ENCODE measurements at places on chromosomes 6 and 20.
A peak's percentile ranks its signal among the peaks of the same experiment; 100 is the strongest.

- DNase-seq = no peak
Observed at GRCh38 chr6:21138336-21139069, 455.0 kb upstream of the SOX4 start.

DNA sequence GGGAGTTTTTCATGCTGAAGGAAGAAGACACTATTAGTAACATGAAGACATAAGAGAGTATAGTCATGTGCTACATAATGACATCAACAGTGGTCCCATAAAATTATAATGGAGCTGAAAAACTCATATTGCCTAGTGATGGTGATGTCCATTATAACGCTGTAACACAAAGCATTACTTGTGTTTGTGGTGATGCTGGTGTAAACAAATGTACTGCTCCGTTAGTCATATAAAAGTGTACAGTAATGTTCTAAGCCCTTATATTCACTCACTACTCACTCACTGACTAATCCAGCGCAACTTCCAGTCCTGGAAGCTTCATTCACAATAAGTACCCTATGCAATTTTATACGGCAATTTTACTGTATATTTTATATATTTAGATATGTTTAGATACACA lies 26.8 kb upstream of the ASF1A start:
- DNase-seq = no peak

GRCh38 chr6:14210077-14210476 lies 92.5 kb downstream of the CD83 start:
- DNase-seq = no peak

GRCh38 chr6:117440706-117441525 lies 15.2 kb upstream of the ROS1 start:
- no peak for DNase-seq

- DNase-seq = no peak
Observed at GRCh38 chr20:20286061-20286460, 81.8 kb upstream of the INSM1 start.

DNA sequence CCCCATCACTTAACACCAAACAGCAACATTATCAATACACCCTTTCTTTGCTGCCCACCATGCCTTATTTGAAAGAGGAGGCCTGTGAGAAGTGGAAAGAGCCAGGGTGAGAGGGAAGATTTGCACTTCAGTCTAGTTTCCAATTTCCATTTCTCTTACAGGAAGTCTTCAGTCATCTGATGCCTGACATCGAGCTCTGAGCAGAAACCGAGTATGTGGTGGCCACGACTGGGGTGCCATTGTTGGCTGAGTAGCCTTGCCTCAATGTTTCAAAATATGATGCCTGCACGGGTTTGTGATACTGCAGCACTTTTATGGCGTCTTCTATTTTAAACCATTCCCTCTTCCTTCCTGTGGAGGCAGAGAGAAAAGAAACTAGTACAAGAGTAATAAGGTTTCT lies 39.8 kb upstream of the SMIM29 start:
- no peak for DNase-seq

GRCh38 chr6:16927205-16927604 lies 165.9 kb upstream of the ATXN1 start:
- DNase-seq = no peak

DNA sequence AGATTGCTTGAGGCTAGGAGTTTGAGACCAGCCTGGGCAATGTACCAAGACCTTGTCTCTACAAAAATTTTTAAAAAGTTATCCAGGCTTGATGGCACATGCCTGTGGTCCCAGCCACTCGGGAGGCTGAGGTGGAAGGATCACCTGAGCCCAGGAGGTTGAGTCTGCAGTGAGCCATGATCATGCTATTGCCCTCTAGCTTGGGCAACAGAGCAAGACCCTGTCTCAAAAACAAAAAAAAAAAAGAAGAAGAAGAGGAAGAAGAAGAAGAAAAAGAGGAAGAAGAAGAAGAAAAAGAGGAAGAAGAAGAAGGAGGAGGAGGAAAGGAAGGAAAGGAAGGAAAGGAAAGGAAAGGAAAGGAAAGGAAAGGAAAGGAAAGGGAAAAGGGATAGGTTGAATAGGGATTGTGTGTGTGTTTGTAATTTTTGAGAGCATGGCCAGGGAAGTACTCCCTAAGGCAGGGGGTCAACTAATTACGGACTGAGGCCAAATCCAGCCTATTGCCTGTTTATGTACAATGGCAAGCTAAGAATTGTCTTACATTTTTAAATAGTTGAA lies 43.0 kb upstream of the ZNF217 start:
- DNase-seq = no peak

- no peak for DNase-seq
Observed at GRCh38 chr6:30700340-30700739, 9.6 kb upstream of the NRM start.

DNA sequence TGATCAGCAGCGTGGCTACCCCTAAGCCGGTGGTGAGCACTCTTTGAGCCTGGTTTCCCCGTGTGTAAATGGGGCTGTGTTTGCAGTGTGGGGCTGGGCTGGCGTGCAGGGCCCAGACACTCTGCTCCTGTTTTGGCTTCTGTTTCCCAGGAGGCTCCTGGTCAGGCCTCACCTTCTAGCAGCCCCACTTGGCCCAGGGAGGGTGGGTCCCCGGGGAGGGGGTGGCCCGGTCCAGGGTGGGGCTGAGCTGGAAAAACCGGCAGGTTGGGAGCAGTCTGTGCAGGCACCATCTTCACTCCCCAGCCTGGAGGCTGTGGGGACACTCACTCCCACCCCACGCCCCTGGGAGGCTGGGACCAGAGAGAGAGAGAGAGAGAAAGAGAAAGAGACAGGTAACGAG lies 25.3 kb downstream of the CEBPB start:
- no peak for DNase-seq

DNA sequence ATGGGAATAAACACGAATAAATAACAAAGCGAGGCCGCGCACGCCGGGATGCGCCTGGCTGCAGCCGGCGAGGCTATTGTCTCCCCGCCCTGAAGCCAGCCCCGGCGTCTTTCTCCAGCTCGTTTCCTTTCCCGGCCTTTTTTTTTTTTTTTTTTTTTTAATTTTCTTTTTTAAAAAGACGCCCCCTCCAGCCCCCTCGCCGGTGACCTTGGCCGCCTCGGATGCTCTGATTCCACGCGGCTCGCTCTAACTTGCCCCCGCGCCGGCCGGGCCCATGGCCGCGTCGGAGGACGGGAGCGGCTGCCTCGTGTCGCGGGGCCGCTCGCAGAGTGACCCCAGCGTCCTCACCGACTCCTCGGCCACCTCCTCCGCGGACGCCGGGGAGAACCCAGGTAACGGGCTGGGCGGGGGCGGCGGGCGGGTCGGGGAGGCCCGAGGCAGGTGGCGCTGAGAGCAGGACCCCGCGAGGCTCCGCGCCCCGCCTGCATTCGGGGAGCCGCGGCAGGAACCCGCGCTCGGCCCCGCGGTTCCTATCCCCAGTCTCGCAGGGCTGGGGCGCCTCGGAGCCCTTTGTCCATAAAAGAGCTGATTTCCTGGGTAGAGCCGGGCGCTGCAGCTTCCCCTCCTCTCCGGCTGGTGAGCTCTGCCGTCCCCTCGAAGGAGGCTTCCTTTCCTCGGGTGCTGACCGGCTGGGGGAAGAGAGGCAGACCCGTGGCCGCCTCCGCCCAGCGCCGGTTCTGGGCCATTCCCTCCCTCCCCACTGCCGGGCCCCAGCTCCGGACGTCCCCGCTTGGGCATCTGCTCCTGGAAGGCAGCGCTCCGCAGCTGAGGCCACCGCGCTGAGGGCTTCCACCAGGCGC lies 631 bp downstream of the PHACTR3 start:
- no peak for DNase-seq

DNA sequence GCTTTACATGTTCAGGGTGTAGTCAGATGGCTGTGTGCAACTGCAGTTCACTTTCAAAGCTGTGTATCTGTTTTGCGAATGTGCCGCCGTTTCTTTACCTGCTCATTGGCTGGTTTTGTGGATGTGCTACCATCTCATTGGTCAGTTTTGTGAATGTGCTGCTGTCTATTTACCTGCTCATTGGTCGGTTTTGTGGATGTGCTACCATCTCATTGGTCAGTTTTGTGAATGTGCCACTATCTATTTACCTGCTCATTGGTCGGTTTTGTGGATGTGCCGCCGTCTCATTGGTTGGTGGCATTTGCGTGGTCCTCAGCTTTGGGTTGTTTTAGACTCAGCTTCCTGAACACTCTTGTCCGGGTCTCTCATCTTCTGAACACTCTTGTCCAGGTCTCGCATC lies 40.5 kb upstream of the BHLHE23 start:
- DNase-seq = no peak

- no peak for DNase-seq
Observed at GRCh38 chr20:5118220-5119142, 1.3 kb downstream of the PCNA start.

DNA sequence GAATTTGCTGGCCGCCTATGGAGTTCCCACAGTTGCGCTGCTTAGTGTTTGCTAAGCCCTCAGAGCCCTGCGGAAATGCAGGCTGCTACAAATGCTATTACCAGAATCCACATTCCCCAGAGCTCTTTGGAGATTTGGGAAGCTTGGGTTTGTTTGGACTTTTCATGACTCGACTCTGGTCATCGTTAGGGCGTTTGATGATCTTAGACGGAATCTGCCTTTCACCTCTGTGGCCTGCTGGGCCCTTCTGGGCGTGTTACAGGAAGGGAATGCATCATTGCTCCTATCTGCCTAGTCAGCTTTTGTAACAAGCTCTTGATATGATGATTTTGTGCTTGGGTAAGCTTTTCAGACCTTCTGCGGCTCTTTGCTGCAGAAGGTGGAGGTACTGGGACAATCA lies 50.8 kb downstream of the EYA2 start:
- DNase-seq = no peak

- peak; percentile 50 for DNase-seq
Observed at GRCh38 chr20:13788167-13788834, 3.5 kb downstream of the NDUFAF5 start.

GRCh38 chr6:155146205-155146604 lies 117.6 kb upstream of the CLDN20 start:
- no peak for DNase-seq

DNA sequence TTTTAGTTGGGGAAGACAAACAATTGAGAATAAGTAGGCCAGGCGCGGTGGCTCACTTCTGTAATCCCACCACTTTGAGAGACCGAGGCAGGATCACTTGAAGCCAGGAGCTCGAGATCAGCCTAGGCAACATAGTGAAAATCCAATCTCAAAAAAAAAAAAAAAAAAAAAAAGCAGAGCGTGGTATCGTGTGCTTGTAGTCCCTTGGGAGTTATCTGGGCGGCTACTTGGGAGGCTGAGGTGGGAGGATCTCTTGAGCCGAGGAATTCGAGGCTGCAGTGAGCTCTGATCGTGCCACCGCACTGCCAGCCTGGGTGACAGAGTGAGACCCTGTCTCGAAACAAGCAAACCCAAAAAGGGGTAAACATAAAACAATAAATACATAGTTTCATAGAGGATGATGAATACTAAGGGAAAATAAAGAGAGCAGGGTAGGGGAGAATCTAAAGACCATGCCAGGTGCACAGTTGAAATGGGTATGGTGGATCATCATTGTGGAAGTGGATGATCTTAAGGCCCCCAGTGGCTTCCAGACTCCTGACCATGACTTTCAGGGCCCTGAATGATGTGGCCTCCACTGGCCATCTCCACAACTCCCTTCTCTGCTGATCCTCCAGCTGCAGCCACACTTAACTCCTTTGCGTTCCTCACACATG lies 947 bp downstream of the POFUT1 start:
- no peak for DNase-seq

DNA sequence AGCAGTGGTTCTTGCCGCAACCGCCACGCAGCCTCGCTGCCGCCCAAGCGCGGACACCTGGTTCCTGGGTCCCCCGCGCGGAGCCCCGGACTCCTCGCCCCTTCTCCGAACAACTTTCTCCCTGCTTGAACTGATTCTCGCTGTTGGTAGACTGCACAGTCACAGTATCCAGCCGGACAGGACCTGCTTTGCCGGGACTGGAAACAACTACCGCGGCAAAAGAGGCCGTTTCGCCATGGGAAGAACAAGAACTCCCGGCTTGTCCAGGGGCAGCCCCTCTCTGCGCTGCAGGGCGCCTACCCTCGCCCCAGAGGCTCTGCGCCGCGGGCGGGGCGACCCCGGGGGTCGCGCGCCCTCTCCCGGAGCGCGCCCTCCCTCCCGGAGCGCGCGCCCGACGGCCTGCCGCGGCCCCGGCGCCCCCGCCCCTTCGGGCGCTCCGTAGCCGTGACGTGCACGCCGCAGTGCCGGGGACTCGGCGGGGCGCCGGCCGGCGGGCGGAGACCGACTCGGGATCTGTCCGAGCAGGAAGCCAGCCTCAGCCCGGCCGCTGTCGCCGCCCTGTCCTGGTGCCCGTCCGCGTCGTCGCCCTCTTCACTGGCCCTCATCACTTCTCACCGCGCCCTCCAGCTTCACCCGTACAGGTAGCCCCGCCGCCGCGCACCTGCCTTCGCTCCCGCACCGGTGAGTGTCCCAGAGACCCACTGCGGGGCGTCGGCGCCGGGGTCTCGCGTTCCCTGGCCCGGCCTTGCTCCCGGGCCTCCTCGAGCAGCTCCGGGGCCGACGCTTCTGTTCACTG lies at the start of gene MYO6:
Gene MYO6, plus strand, starts transcription at position 497 of the 796 bp plus-strand sequence. CDS start 68,309 bp downstream, outside the sequence.
- peak; percentile 57 for DNase-seq

- DNase-seq = no peak
Observed at GRCh38 chr20:25274481-25274880, 26.6 kb downstream of the PYGB start.

GRCh38 chr6:42423244-42423643 lies 28.5 kb downstream of the TRERF1 start:
- no peak for DNase-seq

DNA sequence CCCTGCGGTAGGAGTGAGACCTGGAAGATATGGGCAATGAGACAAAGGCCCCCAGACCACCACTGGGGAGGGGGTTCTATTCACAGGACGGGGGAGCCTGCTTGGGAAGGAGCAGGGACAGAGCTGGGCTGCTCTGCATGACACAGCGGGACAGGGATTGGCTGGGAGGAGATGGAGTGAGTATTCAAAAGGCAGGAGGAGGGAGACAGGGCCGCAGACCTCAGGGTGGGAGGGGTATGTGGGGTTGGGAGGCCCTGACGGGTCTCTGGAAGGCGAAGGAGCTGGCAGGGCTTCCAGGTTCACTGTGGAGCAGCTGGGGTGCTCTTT lies 60.8 kb upstream of the RPS6KA2 start:
- no peak for DNase-seq

GRCh38 chr6:125258651-125259353 lies 43.0 kb downstream of the HDDC2 start:
- no peak for DNase-seq
